ENCODE measurements at places on chromosomes 7 and 10.

DNA sequence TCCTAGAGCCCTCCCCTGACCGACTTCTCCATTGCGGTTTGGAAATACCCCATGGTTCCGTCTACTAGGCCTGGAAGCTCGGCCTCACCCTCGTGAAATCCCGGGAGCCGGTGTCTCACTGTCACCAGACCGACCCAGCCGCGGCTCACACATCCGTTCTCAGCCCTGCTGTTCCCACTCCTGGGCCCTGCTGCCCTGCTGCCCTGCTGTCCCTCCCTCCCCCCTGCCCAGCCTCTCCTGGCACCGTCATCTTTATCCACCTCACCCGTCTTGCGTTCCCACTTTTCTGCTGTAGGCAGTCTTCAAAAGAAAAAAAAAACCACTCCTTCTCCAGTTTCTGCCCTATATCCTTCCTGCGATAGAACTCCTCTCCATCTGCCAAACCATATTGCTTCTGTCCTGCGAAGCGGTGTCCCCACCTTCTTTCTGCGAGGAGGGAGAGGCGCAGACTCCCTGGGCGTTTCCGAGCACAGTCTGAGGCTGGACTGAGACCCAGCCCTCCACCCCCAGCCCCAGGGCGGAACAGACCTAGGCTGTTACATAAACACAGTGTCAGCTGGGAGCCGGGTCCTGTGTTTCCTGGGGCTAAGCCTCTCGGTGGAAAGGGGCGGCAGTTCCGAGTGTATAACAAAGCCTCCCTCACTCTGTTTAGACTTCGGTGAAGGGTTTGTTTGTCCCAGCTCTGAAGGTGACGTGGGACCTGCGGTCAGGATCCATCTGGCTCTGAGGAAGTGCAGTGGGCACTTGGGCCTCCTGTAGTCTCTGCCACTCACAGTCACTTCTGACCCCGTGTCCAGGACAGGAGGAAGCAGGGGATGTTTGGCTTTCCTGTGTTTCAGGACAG lies 2.8 kb downstream of the AGAP3 start:
- DNase-seq = no peak

GRCh38 chr10:128664729-128665128 lies 538.5 kb upstream of the MKI67 start:
- DNase-seq = no peak

- DNase-seq = no peak
These were observed 255.4 kb downstream of the TCERG1L start for GRCh38 chr10:131056091-131056579.

DNA sequence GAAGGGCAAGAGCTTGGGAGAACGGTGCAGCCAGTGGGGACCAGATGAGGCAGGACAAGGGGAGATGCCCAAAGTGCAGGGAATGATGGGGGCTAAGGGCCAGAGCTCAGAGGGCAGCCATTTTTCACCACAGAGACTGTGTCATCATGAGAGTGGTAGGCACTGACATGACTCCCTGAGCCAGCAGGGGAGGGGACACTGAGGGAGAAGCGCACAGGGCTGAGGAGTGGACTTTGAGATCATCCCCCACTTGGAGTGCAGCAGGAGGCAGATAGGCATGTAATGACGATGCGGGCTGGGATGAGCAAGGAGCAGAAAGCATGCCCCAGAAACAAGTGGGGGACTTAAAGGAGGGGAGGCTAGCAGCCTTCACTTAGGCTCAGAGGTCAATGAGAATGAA lies 5.2 kb upstream of the SMKR1 start:
- DNase-seq = no peak

GRCh38 chr10:80619036-80619435 lies 81.3 kb downstream of the SH2D4B start:
- no peak for DNase-seq

DNA sequence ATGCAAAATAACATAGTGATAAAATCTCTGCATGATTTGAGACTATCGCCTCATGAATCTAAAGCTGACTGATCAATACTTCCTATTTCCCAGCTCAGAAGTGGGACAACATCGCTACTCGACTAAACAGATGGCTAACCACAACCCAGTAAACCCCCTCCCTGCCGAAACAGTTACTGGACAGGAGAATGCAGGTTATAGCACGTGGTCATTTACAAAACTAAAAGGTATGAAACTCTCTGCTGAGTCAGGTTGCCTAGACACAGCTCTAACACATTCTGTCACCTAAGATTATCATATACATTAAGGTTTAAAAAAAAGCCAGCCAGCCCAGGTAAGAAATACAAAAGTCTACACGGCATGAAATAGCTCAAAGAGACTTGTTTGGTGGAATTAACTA lies 64.0 kb downstream of the CTBP2 start:
- peak; percentile 28 for DNase-seq

DNA sequence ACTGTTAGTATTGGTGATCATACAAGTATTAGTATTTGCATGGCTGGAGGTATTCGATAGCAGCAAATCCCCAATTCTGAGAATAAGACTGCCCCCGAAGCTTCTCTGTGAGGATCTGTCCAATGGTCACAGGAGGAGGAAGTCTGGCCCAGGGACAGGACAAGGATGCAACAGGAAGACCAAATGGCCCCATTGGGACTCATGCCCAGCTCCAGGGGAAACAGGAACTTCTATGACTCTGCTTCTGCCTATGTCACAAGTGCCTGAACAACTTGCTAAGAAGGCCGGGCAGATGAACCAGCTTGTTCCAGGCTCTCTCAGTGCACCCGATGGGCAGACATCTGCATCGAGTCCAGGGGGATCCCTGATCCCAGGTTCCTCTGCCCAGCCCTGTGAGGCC lies 172.0 kb upstream of the GRB10 start:
- no peak for DNase-seq

- no peak for DNase-seq
These were observed 52.7 kb upstream of the BTRC start for GRCh38 chr10:101301111-101301731.

GRCh38 chr10:107083388-107084009 lies 81.0 kb downstream of the SORCS1 start:
- DNase-seq = no peak

GRCh38 chr7:20395511-20395910 lies 64.8 kb downstream of the ITGB8 start:
- no peak for DNase-seq

GRCh38 chr7:25319707-25320106 lies 91.4 kb upstream of the NPVF start:
- no peak for DNase-seq

DNA sequence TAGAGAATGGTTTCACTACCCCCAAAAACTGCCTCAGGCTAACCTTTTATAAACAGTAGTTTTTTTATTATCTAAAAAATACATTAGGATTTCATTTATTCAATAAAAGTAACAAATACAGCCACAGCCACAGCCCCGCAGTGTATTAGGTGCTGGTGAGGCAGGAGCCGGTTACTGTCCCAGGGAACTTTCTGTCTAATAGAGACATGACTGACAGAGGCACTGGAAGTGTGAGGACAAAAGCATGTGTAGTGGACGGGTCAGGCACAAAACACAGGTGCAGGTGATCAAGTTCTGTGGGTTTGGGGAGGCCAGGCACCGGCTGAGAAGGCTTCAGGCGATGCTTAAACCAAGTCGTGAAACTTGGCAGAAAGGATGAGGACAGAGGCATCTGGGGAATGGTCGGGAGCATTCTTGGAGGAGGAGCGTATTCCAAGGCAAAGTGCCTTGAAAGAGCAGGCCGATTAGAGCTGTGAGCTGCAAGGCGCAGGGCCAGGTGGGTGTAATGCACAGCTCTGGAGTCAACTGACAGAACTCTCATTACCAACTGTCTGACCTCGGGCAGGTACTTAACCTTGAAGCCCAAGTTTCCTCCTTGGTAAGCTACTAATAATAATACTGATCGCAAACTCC lies 138.2 kb downstream of the USP6NL start:
- DNase-seq = no peak

GRCh38 chr7:91787931-91788330 lies 92.6 kb downstream of the MTERF1 start:
- no peak for DNase-seq

DNA sequence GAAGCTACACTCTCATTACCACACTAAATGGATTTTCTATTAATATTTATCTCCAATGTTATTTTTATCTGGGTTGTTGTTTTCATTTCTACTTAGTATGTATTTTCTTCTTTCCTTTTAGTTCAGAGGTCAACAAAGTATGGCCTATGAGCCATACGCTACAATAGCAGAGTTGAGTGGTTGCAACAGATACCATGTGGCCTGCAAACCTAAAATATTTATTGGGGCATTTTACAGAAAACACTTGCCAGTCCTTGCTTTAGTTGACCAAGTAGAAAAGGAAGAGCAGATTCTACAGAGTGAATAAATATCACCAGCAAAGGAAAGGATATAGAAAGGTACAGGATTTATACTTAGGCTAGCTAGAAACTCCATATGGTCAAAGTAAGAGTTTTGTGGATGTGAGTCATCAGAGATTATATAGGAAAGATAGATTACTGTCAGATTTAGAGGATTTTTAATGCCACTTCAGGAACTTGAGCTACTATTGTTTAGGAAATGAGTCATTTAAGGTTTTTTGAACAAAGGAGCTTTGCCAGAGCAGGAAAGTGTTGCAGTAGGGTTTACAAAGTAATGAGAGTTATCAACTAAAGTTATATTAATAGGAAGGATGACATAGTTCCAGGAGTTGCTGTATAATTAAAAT lies 323.3 kb upstream of the KAT6B start:
- DNase-seq = no peak

GRCh38 chr7:732094-732541 lies 5.0 kb upstream of the PRKAR1B start:
- DNase-seq = no peak

GRCh38 chr10:89591111-89591795 lies 53.8 kb downstream of the PANK1 start:
- no peak for DNase-seq

GRCh38 chr7:6651851-6652445 lies 14.8 kb downstream of the ZNF316 start:
- DNase-seq = no peak

- no peak for DNase-seq
These were observed 9.1 kb upstream of the ZYX start for GRCh38 chr7:143372070-143372469.

GRCh38 chr10:51403521-51403920 lies 295.9 kb downstream of the CSTF2T start:
- DNase-seq = no peak

DNA sequence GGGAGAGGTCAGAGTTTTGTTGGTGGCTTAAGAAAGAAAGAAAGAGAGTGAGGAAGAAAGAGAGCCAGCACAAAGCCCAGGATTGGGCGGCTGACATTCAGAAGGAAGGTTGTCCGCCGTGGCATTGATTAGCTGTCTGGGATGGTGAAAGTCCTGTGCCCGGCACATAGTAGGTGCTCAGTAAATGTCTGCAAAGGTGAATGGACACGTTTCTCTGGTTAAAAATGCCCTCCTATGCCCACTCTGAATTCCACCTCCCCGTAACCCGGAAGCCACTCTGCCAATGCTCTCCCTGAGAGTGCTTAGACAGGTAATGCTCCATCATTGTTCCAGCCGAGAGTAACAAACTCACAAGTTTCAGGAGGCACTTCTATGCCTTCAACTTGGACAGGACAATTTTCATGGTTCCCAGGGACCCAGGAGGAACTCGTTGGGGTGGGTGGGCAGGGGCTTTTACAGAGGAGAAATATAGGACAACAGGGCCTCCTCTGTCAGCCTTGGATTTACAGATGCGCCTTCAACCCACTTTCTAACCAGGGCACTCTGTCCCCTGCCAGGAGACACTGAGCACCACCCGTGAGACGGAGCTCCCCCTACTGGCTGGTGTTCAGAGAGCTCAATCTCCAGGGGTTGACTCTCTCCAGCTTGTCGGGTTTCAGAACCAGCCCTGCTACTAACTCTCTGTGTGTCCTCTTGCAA lies 411.5 kb upstream of the ZMIZ1 start:
- DNase-seq = no peak

GRCh38 chr10:28036587-28036986 lies 37.7 kb upstream of the ODAD2 start:
- no peak for DNase-seq

DNA sequence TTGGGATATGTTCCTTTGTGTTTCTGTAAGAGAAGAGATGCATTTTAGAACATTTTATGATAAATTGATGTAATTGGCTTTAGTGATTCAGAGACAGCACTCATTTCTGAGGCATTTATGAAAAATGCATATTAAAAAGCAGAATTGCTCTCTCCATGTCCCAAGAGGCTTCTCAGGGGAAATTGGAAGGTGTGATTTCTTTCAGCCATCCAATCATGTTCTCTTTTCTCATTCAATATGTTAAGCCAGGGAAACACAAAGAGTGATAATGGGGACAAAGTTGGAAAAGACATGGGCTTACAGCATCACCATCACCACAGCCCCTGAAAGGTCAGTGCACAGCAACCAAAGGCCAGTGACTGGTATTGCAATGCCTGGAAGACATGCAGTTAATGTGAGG lies 129.9 kb upstream of the COL1A2 start:
- DNase-seq = no peak

- no peak for DNase-seq
These were observed 341.7 kb downstream of the PRPF18 start for GRCh38 chr10:13928451-13928850.

DNA sequence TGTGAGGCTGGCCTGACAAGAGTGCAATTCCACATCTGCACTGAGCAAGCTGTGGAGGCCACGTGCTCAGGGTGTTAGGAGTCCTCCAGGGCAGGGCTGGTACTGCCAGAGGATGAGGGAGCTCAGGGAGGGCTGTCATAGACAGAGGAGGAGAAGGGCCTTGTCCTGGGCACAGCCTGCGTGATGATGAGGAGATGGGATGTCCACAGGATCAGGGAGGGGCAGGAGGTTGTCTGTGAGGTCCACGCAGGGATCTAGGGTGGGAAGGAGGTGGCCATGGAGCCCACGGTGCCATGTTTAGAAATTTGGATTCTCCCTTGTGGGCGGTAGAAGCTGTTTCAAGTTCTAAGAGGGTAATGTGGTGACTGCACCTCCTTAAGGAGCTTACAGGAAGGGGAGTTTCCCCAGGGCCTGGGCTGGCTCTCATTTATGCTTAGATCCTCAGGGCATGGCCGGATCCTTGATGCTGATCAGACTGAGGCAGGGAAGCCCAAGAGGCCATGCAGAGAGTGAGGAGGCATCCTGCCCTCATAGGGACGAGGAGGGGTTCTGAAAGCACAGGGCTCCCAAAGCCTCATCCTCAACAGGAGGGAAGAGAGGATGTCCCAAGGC lies 30.3 kb downstream of the CHAT start:
- no peak for DNase-seq

DNA sequence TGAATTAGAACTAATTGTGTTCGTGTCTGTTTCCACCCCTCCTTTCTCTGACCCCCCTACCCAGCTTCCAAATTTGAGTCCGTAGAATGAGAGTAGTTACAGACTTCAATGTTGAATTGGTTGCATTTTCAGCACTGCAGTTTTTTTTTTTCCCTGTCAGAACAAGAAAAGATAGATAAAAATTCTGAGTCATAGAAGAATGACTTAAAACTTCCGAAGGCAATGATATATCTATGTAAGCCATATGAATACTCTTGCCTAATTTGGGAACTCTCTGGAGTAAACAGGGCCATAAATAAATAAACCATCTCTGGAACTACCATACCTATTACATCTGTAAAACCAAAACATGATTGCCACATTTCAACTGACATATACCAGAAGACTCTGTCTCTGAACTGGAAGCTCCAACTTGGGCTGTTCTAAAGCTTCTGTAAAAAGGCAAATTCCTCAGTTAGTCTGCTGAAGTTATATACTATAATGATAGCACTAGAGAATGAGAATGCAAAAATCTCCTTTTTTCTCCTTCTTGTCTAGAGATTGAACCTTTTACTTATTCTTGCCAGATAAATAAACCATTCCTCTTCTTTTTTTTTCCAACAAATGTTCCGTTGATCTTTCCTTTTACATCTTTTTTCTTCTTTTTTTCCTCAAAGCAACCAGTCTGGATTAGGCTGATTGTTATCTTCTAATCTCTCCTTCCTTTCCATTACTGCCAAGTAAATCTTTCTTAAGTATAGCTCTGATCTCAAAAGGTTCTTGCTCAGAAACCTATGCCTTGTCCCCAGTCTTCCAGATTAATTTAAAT lies 23.5 kb downstream of the VCL start:
- DNase-seq = no peak

Measured in kidney epithelial cell (primary cell).